Glutamatergic neuron (in vitro differentiated cells): ENCODE measurements at places on chromosomes 1 and 21.
A peak's percentile ranks its signal among the peaks of the same experiment; 100 is the strongest.

DNA sequence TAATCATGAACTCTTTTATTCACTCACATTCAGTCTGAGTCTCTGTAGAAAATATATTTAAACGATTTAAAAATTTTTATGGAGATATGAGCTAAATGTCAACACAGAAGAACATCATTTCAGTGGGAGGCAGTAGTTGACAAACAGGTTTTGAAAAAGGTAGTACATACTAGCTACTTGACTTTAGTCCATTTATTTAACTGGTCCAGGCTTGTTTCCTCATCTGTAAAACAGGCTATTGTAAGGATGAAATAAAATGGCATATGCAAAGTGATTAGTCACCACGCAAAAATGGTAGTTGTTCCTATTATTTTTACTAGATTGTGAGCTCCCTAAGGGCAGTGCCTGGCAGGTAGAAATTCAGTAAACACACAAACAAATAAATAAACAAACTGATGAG, 75.2 kb downstream of the NTPCR start:
- no peak for DNase-seq

DNA sequence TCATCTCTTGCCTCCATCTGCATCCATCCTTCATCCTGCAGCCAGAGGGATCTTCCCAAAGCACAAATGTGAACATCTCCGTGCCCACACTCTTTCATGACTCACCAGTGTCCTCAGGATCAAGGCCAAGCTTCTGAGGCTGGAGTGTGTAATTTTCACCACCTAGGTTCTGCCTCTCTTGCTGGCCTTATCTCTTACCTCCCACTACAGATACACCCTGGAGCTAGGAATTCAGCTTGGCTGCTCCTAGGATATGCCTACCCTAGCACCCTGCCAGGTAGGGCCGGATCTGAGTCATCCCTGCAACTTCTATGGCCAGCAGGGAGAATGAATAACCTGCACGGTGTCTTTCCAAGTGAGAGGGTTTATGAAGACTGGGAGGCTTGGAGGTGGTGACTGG, 208.7 kb upstream of the CSF3R start:
- DNase-seq = no peak

GRCh38 chr1:19342062-19342750, 30.1 kb downstream of the SLC66A1 start:
- DNase-seq = no peak

- DNase-seq = peak; percentile 46
Measured at GRCh38 chr1:218034468-218034867, 250.6 kb upstream of the RRP15 start.

GRCh38 chr1:174448974-174449373, 1.2 kb downstream of the GPR52 start:
- no peak for DNase-seq

DNA sequence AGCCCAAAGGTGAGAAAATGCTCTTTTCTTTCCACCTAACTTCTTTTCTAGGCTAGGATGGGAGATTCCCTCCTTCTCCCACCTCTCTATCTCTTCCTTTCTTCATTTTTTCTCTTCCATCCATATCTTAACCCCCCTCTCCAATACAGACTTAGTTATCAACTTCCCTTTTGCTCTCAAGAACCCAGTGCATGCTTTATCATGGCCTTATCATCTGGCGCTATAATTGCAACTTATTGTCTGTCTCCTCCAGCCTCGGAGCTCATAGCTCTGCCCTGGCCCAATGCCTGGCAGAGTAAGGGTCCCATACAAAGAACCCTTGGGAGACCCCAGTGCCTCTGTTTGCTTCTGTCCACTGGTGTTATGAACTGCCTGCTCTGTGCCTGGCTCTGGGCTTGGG, 71.0 kb upstream of the NFASC start:
- DNase-seq = no peak
